ENCODE measurements at places on chromosomes 6 and 20. TPM values are rescaled to one million over a fixed set of nuclear protein-coding genes. Genes with fewer than 3 reads are reported as not detected.

SMLR1 gene
- not detected for total RNA-seq

DEFB124 gene
- total RNA-seq: not detected

ISM1 gene
- total RNA-seq: 3.2 TPM

LY6G5B gene
- total RNA-seq: 32.7 TPM

C6orf62 gene
- 103 TPM for total RNA-seq

DNA sequence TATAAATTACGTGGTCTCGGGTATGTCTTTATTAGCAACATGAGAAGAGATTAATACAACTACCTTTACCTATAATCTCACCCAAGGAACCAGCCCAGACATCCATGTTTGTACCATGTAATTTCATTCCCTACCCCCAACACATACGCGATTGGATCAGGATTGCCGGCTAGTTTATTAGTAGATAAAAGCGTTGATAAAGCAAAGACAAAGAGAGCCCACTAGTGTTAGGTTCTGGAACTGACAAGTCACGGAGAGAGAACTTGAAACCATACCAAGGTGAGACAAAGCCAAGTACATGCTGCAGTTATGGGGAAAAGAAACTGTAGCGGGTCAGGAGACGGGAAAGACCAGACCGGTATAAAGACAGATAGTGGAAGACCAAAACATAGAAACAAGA lies 37.4 kb upstream of the FAM135A start:
- no peak overlapping the region for H3K4me3 ChIP-seq
- H3K36me3 ChIP-seq: no peaks in the 10 kb centered on the region
- no peak overlapping the region for H3K27ac ChIP-seq
- peaks cover 45% of the 10 kb centered on the region for H3K27me3 ChIP-seq
- no peak for DNase-seq

- DNase-seq: no peak
- peaks cover 2% of the 10 kb centered on the region for H3K4me1 ChIP-seq
- no peaks in the 10 kb centered on the region for H3K27me3 ChIP-seq
- peaks cover 5% of the 10 kb centered on the region for H3K36me3 ChIP-seq
Observed at GRCh38 chr6:143963158-143963919, 44.7 kb downstream of the PLAGL1 start.

GRCh38 chr6:155472886-155473285 lies 17.2 kb upstream of the NOX3 start:
- peaks cover 2% of the 10 kb centered on the region for H3K4me1 ChIP-seq
- no peak overlapping the region for H3K27ac ChIP-seq
- H3K36me3 ChIP-seq: no peaks in the 10 kb centered on the region
- H3K4me3 ChIP-seq: no peak overlapping the region
- peaks cover 6% of the 10 kb centered on the region for H3K27me3 ChIP-seq

- H3K27ac ChIP-seq: no peak overlapping the region
- H3K36me3 ChIP-seq: no peaks in the 10 kb centered on the region
- H3K27me3 ChIP-seq: peaks cover 7% of the 10 kb centered on the region
- H3K4me1 ChIP-seq: no peaks in the 10 kb centered on the region
- DNase-seq: no peak
Observed at GRCh38 chr20:61321481-61321880, 69.4 kb downstream of the CDH4 start.

GRCh38 chr6:146915671-146916127 lies 288.5 kb upstream of the STXBP5 start:
- no peak overlapping the region for H3K4me3 ChIP-seq
- no peaks in the 10 kb centered on the region for H3K36me3 ChIP-seq
- peaks cover 35% of the 10 kb centered on the region for H3K27me3 ChIP-seq

- peaks cover 3% of the 10 kb centered on the region for H3K4me1 ChIP-seq
- no peaks in the 10 kb centered on the region for H3K36me3 ChIP-seq
- H3K4me3 ChIP-seq: no peak overlapping the region
- no peak for DNase-seq
Observed at GRCh38 chr6:155687645-155688044, 232.0 kb upstream of the NOX3 start.

DNA sequence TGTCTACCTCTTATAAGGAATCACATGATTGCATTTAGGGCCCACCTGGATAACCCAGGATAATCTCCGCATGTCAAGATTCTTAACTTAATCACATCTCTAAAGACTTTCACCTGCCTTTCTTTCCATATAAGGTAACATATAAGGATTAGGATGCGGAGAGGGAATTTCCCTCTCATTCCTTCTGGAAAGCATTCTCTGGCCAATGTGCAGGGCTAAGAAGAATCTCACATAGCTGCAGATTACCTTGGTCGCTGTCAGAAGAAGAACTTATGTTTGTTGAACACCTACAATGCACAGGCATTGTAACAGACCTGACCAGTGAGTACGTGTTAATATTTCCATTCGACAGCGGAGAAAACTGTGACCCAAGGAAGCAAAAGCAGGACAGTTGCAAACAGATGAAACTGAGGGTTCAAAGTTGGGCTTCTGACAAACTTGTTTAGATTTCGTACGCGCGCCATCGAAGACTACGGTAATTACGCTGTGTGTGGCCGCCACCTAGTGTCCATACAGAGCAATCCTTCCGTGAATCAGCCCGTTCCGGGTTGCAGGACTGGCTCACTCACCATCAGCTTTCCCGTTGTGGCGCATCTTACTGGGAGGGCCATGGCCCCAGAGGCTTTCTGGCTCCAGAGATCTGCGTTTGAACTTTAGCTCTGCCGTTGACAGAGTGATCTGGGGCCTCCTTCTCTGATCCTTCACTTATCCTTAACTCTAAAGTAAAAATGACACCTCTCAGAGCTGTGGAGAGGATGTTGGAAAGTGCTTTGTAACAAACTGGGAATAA lies 9.5 kb downstream of the C20orf202 start:
- H3K36me3 ChIP-seq: peaks cover 3% of the 10 kb centered on the region
- H3K4me1 ChIP-seq: peaks cover 23% of the 10 kb centered on the region
- H3K27me3 ChIP-seq: peaks cover 54% of the 10 kb centered on the region
- no peak overlapping the region for H3K27ac ChIP-seq
- peak; percentile 37 for DNase-seq

- no peaks in the 10 kb centered on the region for H3K27me3 ChIP-seq
- H3K36me3 ChIP-seq: peaks cover 3% of the 10 kb centered on the region
- no peak for DNase-seq
- no peaks in the 10 kb centered on the region for H3K4me1 ChIP-seq
Observed at GRCh38 chr6:42226161-42226611, 8.5 kb upstream of the MRPS10 start.

GRCh38 chr6:39956936-39957335 lies 22.7 kb upstream of the MOCS1 start:
- H3K4me3 ChIP-seq: no peak overlapping the region
- no peak for DNase-seq
- H3K27me3 ChIP-seq: no peaks in the 10 kb centered on the region
- no peaks in the 10 kb centered on the region for H3K36me3 ChIP-seq

GRCh38 chr6:82492134-82492533 lies 128.5 kb downstream of the TPBG start:
- no peaks in the 10 kb centered on the region for H3K4me1 ChIP-seq
- no peak for DNase-seq
- no peaks in the 10 kb centered on the region for H3K36me3 ChIP-seq
- no peaks in the 10 kb centered on the region for H3K27me3 ChIP-seq
- no peak overlapping the region for H3K27ac ChIP-seq
- H3K4me3 ChIP-seq: no peak overlapping the region

DNA sequence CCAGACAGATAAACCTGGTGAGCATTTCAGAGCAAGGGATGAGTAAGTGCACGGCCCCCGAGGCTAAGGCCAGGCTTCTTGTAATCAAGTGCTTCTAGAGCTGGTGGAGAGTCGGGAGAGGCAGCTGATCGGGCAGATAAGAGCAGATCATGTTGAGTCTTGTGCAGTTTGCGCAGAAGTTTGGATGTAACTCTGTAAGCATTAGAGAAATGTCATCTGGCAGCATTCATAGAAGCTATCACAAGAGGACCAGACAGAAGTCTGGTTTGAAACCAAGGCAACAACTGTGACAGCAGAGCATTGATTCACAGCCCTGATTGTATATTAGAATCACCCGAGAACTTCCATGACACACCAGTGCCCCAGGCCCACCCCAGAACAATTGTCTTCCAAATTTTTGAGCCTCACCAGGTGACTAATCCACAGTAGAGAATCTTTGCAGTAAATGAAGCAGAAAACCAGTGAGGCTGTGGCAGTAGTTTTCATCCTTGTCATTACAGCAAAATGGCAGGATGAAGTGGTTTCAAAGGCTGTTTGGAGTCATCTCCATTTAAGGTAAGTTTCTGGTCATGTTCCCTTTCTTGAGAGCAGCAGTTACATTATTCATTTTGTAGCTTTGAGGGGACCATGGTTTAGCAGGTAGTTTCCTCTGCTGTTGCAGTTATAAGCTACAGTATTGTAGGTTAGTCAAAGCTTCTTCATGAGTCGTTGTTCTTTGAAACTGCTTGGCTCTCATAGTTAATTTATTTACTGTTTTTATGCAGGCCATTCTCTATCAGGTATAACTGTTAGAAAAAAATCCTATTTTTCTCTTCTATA lies 84.1 kb downstream of the RNF217 start:
- H3K36me3 ChIP-seq: no peaks in the 10 kb centered on the region
- DNase-seq: no peak
- H3K4me1 ChIP-seq: peaks cover 2% of the 10 kb centered on the region
- no peak overlapping the region for H3K27ac ChIP-seq
- no peak overlapping the region for H3K4me3 ChIP-seq
- peaks cover 6% of the 10 kb centered on the region for H3K27me3 ChIP-seq

DNA sequence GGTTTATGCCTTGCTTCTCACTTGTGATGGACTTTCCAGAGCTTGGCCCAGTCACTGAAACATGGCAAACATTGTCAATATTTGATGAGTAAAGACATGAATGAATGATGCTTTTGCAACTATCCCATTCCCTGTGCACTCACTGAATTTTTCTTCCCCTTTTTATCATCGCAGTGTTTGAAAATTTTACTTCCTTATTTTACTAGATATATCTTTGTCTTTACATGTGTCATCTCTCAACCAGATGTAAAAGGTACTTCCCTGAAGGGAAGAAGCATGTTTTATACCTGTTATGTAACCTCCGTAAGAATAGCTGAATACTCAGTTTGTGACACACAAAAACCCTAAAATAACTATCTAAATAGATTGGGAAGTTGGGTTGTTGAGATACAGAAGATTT lies 544.7 kb upstream of the FLRT3 start:
- H3K27ac ChIP-seq: no peak overlapping the region
- no peaks in the 10 kb centered on the region for H3K36me3 ChIP-seq

- peak overlapping the region; percentile 92 for H3K4me3 ChIP-seq
- peaks cover 20% of the 10 kb centered on the region for H3K4me1 ChIP-seq
- H3K27me3 ChIP-seq: peaks cover 7% of the 10 kb centered on the region
- H3K36me3 ChIP-seq: no peaks in the 10 kb centered on the region
Observed at GRCh38 chr20:25246182-25246999, 1.5 kb upstream of the PYGB start.

GRCh38 chr6:161644521-161644920 lies 370.7 kb upstream of the AGPAT4 start:
- no peaks in the 10 kb centered on the region for H3K36me3 ChIP-seq
- H3K27me3 ChIP-seq: no peaks in the 10 kb centered on the region
- H3K27ac ChIP-seq: no peak overlapping the region
- H3K4me3 ChIP-seq: no peak overlapping the region
- no peaks in the 10 kb centered on the region for H3K4me1 ChIP-seq
- no peak for DNase-seq

DNA sequence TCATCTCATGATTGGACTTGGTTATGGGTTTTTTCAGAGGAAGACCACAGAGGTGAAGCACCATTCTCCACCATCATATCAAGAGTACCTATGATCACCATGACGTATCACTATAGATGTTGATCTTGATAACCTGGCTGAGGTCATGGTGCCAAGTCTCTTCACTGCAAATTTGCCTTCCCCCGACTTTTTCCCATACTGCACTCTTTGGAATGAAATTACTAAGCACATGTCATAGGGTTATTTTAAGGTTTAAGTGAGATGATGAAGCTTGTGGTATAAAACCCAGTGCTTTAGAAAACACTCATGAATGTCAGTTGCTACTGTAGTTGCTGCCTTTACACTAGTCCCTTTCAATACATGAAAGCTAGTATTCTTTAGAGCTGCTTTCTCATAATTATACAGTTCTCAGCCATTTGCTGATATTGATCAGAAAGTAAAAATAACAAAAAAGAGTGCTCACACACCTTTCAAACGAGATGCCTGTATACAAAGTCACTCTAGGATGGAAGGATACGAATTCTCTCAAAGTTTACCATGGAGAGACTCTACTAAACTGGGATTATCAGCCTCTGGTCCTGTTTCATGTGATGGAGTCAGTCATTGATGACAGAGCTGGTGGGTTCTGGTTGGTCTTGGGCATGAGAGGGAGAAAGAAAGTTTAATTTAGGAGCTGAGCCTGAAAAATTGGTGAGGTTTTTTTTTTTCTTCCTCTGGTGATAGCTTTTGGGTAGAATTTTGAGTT lies 228.1 kb downstream of the PRL start:
- no peak for DNase-seq
- no peaks in the 10 kb centered on the region for H3K36me3 ChIP-seq
- no peak overlapping the region for H3K4me3 ChIP-seq

- no peak overlapping the region for H3K27ac ChIP-seq
- peaks cover 7% of the 10 kb centered on the region for H3K36me3 ChIP-seq
- H3K4me1 ChIP-seq: peaks cover 26% of the 10 kb centered on the region
- H3K27me3 ChIP-seq: no peaks in the 10 kb centered on the region
- H3K4me3 ChIP-seq: peak overlapping the region; percentile 79
- DNase-seq: no peak
Observed at GRCh38 chr6:30670760-30671527, 1.9 kb downstream of the DHX16 start.

DNA sequence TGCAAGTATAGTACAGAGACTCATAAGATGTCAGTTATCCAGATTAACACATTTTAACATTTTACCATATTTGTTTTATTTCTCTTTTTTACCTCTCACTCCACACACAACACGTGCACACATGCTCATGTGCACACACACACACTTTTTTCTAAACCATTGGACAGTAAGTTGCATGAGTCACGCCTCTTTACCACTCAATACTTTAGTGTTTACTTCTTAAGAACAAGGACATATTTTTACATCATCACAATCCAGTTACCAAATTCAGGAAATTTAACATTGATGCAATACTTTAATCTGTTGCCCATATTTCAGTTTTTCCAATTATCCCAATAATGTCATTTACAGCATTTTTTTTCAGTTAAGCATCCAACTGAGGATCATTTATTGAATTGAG lies 109.0 kb downstream of the RIN2 start:
- H3K36me3 ChIP-seq: no peaks in the 10 kb centered on the region
- DNase-seq: no peak
- H3K27ac ChIP-seq: no peak overlapping the region
- H3K4me3 ChIP-seq: no peak overlapping the region

- no peak overlapping the region for H3K4me3 ChIP-seq
- DNase-seq: no peak
- no peaks in the 10 kb centered on the region for H3K36me3 ChIP-seq
- H3K4me1 ChIP-seq: no peaks in the 10 kb centered on the region
Observed at GRCh38 chr20:4280731-4281130, 265.4 kb upstream of the RNF24 start.

Data from T-helper 17 cell (primary cell).